CD4-positive, alpha-beta T cell treated with Interleukin-15 for 1 hour (primary cell): ENCODE measurements at places on chromosomes 4 and X.
A peak's percentile ranks its signal among the peaks of the same experiment; 100 is the strongest.

DNA sequence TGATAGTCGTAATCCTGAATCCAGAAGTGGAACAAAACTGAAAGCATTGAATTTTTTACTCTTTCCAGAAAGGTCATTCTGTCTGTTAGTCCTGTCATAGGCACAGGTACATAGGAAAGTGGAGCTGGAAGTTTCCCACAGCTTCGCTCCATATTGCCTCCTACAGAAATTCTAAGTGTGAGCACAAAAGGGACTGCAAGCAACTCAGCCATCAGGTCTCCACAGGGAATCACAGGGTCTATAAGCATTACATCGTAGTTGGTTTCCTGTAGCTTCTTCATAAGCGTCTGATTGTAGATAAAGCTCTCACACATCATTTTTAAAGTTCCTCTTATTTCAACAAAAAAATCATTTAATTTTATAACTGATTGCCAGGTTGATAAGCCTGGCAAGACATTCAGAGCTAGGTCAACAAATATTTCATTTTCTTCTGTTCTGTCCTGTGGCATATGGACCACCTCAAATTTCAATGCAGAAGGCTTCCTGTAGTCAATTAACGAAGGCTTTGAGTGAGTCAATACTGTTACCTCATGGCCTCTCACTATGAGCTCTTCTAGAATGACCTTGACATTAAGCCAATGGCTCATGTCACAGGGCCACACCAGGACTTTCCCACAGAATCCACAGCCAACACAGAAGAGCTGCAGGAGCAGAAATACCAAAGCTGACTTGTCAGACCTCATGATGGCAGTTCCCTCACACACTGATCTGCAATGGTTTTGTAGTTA lies at the start of gene UGT2A3:
Gene UGT2A3 (minus strand): TSS at position 727 of the 728 bp plus-strand sequence. CDS start 44 bp downstream, at position 683.
- no peak for DNase-seq

GRCh38 chr4:78863991-78864390 lies 75.2 kb downstream of the PAQR3 start:
- no peak for DNase-seq

DNA sequence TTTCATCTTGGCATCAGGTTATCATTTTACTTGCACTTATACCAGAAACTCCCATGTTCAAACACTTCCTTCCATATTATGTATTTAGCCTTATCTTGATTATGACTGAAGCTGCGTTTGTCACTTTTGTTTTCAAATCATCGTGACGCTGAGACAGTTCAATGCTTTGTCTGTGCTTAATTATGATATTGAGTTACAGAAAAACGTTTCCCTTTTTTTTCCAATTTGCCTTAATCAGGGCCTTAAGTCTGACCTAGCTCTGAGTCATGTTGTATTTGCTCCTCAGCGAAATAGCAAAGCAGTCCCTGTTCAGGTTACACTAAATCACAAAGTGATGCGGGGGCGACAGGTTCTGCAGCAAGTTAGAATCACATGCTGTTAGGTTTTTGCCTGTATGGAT lies 254.7 kb downstream of the AFF2 start:
- no peak for DNase-seq

GRCh38 chr4:184096561-184097240 lies 121.0 kb downstream of the ENPP6 start:
- DNase-seq: no peak

DNA sequence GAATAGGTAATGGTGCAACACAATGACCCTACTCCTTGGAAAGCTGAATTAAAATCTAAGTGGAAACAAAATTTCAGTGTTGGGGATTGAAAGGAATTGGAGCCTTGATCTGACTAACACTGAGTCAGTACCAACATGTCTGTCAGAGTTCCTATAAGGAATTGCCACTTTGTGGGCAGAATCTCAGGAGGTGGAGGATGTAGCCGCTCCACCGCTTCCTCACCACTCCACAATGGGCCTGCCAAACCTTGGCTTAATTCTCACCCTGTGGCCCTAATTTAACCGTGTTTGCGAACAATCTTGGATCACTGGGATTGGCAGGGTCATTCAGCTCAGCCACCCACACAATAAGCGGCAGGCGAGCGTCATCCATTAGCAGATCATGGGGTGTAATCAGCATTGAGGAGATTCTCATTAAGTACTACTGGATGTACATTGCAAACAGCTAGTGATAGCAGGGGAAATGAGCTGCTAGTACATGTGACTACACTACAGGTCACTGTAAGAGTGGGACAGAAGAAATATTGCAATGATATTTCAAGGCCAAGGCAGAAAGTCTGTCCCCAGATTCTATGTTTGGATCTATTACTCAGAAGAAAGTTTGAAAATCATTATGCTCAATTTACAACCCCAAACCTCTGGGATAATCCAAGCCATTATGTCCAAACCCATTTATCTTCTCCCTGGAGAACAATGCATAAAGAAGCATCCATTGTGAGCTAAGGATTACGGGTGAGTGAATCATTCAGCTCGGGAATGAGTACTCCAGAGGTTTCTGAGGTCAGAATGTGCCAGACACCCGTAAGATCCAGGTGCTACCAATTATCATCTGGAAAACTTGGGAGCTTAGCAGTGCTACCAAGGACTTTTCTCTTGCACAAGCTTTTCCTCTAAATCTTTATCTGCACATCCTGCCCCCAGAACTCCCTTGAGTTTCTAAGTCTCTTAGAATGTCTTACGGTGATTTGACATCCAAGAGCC lies 5.8 kb downstream of the SRPX start:
- no peak for DNase-seq

- DNase-seq: no peak
Measured at GRCh38 chr4:10403633-10404445, 53.4 kb downstream of the ZNF518B start.

DNA sequence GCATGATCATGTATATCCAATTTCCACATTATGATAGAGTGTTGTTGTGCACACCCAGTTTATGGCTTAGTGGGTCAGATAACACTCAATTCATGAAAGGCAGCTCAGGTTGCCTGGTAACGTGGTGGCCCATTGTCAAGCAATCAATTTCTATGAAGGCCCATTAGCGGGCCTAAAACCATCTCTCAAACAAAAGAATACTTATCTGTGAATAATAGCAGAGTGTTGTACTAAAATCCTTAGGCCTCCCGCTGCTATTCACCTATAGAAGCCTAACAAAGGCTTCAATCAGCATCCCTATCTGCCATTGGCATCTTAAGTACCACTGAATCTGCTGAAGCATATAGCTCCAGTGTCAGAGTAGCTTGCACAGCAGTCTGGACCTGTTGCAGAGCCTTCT lies 849.6 kb upstream of the POU3F4 start:
- no peak for DNase-seq

GRCh38 chr4:10321931-10322330 lies 135.3 kb downstream of the ZNF518B start:
- no peak for DNase-seq

DNA sequence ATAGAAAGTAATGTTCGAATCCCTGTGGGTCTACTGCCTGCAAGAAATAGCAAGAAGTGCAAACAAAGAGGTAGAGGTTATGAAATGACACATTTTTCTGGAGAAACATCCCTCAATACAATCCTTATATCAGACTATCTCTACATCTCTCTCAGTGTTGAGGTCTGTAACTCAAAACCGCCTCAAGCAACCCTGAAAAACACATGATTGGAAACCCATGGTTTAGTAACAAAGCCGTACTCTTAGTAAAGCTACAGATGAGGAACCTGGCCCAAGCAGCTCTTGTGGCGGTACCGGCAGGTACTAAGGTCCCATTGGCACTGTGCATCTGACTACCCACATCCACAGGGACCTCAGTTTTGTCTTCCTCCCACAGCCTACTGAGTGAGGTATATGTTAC lies 53.9 kb downstream of the IRF2 start:
- no peak for DNase-seq

DNA sequence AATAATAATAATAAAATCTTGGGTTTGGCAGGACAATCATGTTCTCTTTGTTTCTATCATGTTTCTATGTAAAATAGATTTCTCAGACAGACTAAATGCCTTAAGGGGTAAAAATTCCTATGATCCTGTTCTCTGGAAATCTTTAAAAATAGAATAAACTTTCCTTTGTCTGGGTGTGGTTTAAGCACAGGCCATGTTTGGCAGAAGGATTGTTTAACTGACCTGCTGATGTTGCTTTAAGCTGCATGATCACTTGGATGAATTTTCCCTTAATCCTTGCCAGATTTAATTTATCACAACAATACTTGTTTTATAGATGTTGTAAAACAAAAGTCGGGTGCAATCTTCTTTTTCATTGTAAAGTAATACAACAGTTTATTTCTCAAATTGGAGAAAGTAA lies 341.7 kb upstream of the FAT1 start:
- DNase-seq: no peak

DNA sequence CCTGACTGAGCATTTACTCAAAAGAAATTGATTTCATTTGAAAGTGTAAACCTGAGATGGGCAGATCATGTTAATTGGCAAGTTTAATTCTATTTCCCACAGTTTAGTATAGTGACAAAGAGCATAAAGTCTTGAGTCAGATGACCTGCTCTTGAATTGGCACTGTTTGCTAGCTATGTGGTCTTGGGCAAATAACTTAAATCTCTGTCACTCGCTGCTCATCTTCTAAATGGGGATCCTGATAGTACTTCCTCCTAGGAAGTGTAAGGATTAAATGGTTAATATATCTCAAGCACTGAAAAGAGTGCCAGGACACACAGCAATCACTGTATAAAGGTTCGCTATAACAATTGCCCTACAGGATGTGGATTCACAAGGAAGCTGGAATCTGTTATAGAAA lies 242.8 kb upstream of the JADE1 start:
- DNase-seq: no peak

- no peak for DNase-seq
Measured at GRCh38 chrX:12919051-12919450, 12.6 kb downstream of the TLR8 start.

- no peak for DNase-seq
Measured at GRCh38 chr4:111070390-111070789, 447.5 kb upstream of the PITX2 start.

GRCh38 chr4:159555873-159556272 lies 453.0 kb downstream of the RAPGEF2 start:
- DNase-seq: no peak

GRCh38 chrX:136850441-136851175 lies 29.9 kb downstream of the RBMX start:
- DNase-seq: no peak

DNA sequence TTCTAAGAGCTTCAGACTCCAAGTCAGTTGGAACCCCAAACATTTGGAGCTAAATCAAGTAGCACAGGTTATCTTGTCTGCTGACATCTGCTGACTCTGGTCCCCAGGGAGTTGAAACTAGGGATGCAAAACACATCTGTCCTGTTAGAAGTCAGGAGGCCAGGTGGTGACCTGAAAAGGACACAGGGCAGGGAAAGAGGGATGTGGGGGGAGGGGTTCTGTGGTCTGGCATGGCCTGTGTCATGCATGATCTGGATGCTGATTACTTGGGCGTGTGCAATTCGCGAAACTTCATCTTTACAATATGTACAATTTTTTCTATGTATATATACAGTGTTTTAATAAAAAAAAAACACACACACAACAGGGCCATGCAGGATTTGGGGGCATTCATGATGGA lies 55.3 kb downstream of the FHDC1 start:
- peak; percentile 10 for DNase-seq

DNA sequence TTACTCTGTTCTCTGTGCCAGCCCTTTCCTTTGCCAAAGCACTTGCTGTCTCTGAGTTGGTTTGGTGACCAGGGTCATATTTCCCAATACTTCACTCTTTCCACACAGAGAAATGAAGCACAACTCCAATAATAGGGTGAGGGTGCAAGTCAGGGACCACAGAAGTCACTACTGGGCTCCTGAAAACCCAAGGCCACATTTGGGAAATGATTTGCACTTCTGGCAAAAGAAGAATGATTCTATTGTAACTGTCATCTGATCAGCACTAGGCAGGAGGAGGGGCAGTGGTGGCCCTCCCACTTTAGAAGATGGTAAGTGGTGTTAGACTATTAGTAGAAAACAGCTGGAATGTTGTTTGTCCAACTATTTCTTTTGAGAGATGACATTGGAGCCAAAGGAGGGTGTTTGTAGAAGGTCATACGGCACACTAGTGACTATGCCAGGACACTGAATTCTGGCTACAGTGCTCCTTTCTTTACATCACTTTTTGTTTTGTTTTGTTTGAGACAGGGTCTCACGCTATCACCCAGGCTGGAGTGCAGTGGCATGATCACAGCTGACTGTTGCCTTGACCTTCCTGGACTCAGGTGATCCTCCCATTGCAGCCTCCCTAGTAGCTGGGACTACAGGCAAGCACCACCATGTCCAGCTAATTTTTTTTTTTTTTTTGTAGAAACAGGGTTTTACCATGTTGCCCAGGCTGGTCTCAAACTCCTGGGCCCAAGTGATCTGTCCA lies 10.8 kb upstream of the HADH start:
- DNase-seq: no peak

DNA sequence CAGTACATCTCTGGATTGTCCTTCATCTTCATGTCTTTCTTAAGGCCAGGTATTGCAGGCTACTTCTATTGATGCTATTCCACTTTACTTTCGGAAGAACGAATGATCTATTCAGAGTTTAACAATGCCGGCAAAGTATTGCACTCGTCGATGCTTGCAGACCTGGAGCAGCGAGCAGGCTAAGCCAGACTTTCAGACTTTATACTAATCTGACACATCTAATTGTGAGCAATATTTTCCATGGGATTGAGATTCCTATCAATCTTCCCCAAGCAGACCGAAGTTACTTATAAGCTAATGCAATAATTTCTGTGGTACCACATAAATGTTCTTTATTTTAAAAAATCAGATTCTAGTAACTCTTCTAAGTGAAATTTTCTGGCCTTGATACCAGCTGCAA lies 1.6 kb downstream of the EMCN start:
- DNase-seq: no peak

DNA sequence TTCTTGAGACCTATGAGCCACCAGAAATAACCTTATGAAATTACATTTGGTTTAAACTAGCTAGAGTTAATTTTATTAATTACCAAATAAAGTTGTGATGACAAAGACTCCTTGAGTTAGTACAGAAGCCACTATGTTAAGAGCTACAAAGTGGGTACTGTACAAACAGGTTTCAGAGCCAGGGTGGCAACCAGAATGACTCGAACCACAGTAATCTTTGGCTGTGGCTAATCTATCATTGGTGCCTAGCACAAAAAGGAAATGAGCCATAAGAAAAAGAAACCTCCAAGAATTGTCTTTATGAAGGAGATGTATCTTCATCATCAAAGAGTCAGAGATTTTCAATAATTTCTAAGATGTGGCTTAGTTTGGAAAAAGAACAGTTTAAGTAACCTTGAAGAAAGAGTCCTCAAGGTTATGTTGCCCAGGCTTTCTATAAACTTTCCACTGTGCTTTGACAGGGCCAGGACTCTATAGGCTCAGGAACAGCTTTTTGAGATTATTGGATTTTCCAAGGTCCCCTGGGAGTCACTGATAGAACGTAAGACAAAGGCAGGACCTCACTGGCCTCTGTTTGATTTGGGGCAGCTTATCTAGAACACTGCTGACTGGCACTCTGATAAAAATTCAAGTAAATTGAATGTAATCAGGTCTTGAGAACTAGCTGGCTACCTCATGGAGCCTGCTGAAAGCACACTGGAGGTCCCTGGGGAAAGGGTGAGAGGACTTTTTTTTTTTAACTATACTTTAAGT lies 777.7 kb downstream of the STIM2 start:
- DNase-seq: no peak
